Activated CD4-positive, alpha-beta memory T cell treated with anti-CD3 and anti-CD28 coated beads, Interleukin-2, amount 10 ng/mL, durations not matched to agents 7 days and 5 days (primary cell): ENCODE measurements at places on chromosomes 4 and X. TPM values are rescaled to one million over a fixed set of nuclear protein-coding genes. Genes with fewer than 3 reads are reported as not detected.

The GRIA2 gene
- total RNA-seq, result not detected

The LIMCH1 gene
- total RNA-seq, result not detected

DNA sequence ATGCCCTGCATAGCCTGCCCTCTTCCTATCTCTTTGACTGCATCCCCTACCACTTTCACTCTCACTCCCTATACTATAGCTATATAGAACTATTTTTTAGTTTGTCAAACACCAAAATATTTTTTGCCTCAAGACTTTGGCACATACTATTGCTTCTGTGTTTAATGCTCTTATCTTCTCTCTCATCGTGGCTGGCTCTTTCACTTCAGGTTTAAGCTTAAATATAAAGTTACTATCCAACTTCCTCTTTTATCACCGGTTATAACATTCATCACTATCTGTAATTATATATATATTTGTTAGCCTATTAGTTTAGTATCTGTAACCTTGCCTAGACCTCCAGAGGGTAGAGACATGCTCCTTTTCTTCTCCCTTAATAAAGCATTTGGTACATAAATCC is 11.5 kb upstream of the HMGB2 start:
- no peak for DNase-seq

GRCh38 chr4:173536808-173537429 is 6.9 kb upstream of the HAND2 start:
- no peak for DNase-seq

The TCEANC gene
- total RNA-seq, result 4.6 TPM

DNA sequence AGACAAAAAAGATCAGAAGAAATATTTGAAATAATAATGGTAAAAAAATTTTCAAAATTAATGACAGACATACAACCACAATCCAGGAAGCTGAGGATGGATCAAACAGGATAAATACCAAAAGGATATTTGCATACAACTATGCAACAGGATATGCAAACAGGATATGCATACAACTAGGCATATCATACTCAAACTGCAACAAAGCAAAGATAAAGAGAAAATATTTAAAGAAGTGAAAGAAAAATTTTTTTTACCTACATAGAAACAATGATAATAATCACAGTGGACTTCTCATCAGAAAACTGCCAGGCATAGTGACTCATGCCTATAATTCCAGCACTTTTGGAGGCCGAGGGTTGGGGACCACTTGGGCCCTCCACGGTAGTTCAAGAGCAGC is 11.3 kb upstream of the DHX15 start:
- no peak for DNase-seq

- no peak for DNase-seq
Observed at GRCh38 chr4:27894951-27895350, 1034.3 kb downstream of the STIM2 start.
